Ecto neural progenitor cell (in vitro differentiated cells): ENCODE measurements at places on chromosomes 13 and 19.
A peak's percentile ranks its signal among the peaks of the same experiment; 100 is the strongest.

- DNase-seq = peak; percentile 84
Measured at GRCh38 chr13:25114220-25114619, 18.3 kb downstream of the PABPC3 start.

- DNase-seq = no peak
Measured at GRCh38 chr13:59490651-59491050, 673.1 kb downstream of the DIAPH3 start.

- no peak for DNase-seq
Measured at GRCh38 chr19:40155749-40156265, 35.4 kb upstream of the MAP3K10 start.

DNA sequence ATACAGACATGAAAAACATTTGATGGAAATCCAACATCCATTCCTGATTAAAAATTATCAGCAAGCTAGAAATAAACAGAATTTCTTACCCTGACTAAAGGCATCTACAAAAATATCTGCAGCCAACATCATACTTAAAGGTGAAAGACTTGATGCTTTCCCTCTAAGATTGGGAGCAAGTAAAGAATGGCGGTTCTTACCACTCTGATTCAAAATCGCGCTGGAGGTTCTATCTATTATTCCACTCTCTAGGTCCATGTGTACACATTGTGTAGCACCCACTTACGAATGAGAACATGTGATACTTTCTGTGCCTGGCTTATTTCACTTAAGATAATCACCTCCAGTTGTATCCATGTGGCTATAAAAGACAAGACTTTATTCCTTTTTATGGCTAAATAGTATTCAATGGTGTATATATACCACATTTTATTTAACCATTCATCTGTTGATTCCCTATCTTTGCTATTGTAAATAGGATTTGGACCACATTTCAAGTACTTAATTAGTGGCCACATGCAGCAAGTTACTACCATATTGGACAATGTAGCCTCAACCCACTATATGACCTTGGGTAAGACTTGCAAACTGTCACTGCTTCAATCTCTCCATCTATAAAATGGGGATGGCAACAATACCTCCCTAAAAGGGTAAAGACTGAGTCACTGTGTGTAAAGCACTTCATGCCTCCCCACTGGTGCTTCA, 38.4 kb upstream of the CYP2A7 start:
- DNase-seq = no peak

DNA sequence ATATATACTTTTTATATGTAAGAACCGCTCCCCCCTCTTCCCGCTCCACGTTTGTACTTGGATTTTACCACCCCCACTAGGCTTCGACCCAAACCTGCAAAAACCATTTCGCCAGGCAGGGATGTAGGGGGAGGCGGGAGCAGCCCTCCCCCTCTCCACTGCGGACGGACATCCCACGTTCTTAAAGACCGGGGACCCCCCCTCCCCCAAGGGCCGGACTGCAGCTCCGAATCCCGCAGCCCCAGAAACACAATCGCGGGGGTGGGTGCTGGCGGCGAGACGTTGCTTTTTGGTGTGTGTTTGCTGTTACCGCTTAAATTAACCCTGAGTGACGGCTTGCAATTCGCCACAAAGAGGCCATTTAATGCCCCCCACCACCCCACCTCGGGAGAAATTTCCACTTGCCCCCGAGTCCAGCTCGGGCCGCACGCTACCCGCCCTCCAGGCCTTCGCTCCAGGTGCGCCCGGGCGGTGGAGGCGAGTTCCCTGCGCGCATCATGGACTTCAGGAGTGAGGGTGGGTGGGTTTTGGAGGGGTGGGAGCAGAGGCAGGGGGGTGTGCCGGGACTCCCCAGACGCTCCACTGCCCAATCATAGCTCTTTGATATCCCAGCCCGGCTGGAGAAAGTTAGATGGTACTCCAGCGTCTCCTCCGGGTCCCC, 15.8 kb downstream of the NFIX start:
- no peak for DNase-seq

GRCh38 chr13:112893570-112894422, 75.2 kb upstream of the MCF2L start:
- DNase-seq = peak; percentile 87

- no peak for DNase-seq
Measured at GRCh38 chr13:21015284-21015683, 46.1 kb downstream of the LATS2 start.

- no peak for DNase-seq
Measured at GRCh38 chr13:110284779-110285484, 22.0 kb downstream of the COL4A1 start.

GRCh38 chr13:39892721-39893685, 237.5 kb downstream of the COG6 start:
- no peak for DNase-seq

DNA sequence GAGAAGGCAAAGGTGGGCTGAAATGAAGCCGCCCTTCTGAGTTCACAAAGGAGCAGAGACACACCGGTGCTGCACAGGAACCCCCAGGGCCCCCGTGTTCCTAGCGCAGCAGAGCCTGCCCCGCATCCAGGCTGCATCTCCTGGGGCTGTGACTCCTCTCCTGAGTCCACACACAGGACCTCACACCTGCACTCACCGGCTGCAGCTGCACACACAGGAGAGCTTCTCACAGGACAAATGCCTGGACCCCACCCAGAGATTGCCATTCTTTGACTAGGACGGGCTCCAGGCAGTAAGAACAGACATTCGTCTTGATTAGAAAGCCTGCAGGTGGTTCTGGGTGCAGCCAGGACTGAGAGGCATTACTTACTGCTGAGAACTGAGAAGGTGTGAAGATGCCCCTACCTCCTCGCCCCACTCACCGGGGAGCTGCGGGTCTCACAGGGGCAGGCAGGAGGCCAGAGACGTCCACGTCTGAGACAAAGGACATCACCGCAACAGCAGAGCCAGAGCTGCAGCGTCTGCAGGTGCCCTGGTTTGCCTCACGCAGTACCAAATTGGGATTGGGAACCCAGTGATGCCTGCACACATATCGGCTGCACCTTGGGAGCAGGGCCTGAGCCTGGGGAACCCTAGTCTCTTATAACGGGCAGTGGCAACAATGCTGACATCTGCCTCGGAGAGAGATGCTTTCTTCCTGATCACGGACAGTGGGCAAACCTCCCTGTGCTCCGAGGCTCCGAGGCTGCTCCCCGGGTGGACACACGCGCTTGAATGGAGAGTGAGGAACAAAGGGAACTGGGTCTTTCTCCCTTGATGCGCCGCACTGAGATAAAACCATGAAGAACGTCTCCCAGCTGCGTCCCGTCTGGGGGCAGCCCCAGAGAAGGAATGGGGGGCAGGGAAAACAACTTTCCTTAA, 50.4 kb downstream of the RASA3 start:
- no peak for DNase-seq

DNA sequence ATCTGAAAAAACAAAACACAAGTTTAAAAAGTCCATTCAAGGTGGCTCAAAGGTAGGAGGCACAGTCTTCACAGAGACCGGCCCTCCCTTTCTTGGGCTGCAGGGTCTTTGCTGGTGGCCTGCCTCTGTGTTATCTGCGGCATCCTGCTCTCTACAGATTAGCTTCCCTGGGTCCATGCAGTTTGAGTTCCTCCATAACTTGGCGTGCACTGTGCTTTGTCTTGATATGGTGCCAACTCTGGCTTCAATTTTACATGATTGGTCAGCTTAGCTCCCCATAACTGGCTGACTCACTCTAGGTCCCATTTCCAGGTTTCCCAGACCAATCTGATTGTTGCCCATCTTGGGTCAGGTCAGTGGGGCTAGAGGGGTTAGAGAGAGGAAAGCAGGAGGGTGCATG, 41.8 kb downstream of the TPT1 start:
- DNase-seq = no peak

DNA sequence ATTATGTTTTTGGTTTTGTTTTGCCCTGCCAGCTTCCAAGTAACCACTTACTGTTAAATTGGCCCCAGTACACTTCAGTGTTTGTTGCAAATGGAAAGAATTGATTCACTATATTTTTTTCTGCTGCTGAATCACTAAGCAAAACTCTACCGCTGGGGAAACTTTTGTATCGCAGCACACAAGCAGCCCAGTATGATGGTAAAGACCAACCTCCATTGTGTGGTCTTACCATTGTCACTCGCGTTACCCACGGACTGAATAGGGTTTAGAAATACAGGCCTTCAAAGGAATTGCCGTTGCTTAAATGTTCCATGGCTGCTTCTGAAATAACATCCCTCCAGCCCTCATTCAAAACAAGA, 7.9 kb downstream of the SPATA13 start:
- no peak for DNase-seq

DNA sequence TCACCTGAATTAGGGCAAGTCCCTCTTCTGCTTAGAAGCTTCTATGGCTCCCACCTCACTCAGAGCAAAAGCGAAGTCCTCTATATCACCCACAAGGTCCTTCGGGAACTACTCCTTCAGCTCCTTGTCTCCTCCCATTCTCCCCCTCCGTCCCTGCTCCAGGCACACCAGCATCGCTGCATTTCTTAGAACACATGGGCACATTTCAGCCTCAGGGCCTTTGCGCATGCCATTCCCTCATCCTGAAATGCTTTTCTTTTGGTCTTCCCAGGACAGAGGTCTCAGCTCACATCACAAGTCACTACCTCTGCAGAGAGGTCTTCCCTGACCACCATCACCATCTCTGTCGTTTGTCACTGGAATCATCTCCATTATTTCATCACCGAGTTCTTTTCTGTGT, 4.0 kb downstream of the S1PR5 start:
- DNase-seq = no peak

GRCh38 chr13:80297094-80297493, 43.8 kb downstream of the SPRY2 start:
- DNase-seq = no peak
